ENCODE measurements at places on chromosomes 12 and 14.

DNA sequence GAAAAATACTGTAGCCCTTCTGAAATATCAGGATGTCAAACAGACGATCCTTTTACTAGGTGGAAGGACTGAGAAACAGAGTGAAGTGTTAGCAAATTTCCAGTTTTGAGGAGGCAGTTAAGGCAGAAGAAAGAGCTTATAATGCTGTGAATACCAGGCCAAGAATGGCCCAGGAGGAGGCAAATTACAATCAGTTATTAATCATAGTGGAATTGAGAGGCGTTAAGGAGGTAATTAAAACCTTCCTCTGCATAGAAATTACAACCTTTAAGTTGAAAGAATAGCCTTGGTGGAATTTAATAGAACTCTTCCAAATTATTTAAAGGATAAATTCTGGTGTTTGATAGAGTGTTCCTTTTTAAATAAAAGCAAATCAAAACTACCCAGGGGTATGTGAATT, 590.9 kb upstream of the SEL1L start:
- DNase-seq: no peak

DNA sequence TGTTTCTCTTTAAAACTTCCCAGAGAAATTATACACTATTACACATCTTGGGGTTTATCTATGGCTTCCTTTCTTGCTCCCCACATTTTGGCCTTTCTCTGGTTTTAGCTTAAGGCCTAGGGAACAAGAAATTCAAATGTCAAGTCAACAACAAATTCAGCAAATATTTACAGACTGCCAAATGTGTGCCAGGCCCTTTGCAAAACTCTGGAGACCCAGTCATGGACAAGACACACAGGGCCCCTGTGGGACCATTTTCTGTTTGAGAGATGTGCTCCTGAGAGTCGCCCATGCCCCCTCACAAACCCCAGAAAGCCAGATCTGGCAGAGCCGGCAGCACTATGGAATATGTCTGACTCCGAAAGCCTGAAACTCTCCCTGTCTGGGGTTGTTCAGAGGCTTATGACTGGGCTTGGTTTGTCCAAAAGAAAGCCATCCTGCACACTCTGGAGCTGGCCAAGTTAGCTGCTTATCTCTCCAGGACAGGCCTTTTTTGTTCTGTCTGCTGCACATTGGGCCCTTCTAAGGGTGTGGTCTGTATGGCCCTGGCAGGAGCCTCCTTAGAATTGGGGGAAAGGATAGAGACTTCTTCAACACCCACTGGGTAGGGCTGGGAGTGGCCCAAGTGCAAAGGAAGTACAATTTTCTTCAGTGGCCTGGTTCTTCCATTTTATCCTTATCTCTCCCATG, 1.1 kb upstream of the KRT3 start:
- DNase-seq: no peak

DNA sequence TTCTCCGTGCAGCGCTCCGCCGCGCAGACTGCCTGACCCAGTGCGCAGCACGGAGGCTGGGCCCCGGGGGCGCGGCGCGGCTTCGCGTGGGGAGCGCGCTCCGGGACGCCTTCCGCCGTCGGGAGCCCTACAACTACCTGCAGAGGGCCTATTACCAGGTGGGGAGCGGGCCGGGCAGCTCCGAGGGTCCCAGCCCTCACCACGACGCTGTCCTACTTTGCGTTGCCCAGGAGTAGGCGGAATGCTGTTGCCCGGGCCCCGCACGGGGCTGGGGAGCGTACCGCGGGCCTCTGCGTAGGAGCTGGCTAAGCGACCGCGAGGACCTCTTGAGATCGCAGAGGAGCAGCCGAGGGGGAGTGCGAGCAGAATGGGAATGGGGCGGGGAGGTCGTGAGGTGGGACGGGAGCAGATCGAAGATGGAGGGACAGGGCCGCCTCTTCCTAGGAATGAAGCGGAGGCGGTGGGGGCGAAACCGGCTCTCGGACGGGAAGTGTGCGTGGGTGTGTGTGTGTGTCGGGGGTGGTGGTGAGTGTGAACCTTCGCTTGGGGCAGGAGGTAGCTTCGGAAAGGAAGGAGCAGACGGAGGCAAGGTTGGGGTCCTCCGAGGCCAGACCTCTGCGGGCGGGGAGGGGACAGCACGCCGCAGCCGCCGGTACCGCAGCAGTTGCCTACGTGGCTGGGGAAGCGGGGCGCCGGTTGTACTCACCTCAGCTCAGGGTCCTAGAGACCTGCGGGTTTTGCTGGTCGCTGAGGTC, 751 bp downstream of the P3H3 start:
- DNase-seq: no peak

DNA sequence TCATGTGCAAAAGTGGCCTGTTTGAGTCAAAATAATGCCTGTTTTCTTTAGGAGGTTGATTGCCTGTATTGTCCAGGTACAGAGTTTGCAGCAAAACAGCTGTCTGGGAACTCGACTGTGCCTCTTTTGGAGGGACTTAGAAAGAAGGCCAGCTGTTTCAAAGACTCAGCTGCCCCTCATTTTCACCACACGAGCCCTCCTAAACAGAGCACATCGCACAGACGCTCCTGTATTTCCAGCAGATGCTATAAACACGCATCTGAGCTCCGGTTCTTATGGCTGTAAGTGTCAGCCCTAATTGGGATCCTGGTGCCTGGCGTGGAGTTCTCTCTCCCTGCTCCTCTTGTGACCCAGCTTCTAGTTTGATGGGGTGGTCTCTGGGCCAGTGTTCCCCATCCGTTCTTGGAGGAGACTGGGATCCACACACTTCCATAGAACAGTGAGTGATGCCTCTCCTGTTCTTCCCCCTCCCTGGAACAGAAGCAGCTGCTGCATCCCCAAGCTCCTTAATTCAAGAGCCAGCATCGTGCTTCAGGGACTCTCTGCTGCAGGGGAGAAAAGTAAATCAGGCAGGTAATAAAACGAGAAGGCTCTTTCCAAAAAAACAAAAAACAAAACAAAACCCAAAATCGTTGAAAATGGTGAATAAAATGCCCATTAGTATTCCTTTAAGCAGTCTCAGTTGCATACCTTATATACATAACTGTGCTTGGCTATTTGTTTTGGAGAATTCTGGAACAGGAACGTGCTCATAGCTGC, 269.0 kb downstream of the SLC15A4 start:
- no peak for DNase-seq

DNA sequence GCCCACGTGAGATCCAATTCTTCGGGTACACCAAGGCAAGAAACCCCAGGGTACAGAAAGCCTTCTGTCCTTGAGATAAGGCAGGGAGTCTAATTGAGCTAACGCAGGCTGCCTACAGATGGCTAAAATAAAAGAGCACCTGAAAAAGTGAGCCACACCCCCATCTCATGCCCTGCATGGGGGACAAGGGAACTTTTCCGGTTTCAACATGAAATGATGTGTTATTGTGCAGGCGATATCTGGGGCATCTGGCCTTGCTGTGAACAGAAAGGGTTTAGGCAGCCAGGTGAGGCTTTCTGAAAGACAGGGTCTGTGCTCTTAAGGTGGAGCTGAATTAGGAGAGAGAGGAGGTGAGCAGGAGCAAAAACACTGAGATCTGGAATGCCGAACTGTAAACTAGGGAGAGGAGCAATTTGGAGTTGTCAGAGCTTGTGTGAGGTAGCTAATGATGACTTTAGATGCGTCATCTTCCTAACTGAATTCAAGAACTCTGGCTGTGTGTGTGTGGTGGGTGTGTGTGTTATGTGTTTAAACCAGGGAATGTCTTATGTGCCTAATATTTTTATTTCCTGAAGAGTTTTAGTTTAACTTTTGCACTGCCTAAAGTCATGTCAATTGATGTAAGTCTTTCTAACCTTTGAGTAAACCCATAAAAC, 20.1 kb upstream of the LDHB start:
- DNase-seq: no peak

- no peak for DNase-seq
These were observed 27.7 kb downstream of the RASSF8 start for GRCh38 chr12:25986180-25986579.

DNA sequence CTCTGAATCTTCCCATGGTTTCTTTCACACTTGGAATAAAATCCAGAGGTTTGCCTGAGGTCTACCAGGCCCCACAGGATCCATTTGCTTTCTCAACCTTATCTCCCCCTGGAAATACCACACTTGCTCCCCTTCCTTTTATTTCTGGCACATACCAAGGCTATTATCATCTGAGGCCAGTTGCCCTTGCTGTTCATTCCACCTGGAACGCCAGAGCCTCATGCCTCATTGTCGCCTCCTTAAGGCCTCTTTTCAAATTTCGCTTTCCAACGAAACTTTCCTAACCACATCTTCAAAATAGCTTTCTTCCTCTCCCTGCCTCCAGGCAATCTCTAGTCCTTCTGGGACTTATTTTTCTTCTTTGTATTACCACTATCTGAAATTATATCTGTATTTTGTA, 11.2 kb upstream of the LRIG3 start:
- DNase-seq: no peak

- DNase-seq: no peak
These were observed 33.9 kb upstream of the TSPAN8 start for GRCh38 chr12:71191509-71192196.

All from midbrain (tissue), 1 donor.